ENCODE measurements at places on chromosomes 3 and 15.
A peak's percentile ranks its signal among the peaks of the same experiment; 100 is the strongest.

- no peak for DNase-seq
Observed at GRCh38 chr15:92586966-92587365, 68.6 kb downstream of the FAM174B start.

DNA sequence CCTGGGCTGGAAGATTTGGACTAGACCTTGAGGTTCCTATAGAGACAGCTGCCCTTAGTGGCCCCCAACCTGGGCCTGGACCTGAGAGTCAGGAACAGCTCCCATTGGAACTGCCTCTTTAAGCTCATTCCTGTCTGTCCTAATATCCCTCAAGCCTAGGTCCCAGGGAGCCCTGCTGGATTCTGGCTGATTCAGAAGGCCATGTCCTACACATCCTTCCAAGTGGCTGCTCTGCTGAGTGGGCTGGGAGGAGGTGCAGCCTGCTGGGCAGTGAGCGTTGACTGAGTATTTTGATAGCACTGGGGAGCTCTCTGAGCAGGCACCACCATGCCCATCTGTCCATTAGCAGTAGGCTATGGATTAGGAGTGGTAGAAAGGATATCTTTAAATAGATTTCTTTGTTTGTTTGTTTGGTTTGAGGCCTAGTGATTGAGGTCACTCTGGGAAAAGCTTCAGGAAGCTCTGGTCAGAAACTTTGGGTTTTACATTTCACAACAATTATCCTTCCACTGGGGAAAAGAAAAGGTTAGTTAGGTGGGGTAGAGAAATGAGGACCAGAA is 54.6 kb upstream of the ATOSA start:
- no peak for DNase-seq

DNA sequence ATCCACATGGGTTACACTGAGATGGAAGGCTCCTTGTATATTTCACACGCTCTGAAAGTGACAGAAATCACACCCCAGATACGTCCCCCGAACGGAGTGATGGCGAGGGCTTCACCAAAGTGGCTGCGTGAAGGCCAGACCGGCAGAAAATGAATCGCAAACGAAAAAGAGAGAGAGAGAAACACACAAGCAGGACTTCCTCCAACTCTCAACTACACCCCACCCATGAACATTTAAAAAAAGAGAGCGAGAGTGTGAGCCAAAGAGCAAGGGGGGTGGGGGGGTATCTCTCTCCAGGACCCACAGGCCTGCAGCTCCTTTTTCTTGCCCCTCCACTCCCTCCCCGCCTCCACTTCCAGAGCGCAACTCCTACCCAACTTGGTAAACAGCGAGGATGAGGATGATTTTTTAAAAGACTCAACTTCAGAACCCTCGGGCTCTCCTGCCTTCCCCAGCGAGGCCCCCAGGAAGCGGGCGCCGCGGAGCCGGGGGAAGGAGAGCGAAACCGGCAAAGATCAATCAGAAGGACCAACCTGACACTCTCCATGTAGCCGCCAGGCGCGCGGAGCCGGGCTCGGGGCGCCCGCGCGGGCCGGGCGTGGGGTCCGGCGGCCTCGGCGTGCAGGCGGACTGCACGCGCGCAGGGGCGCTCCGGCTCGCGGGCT is 519.1 kb downstream of the FOXP1 start:
- peak; percentile 79 for DNase-seq

DNA sequence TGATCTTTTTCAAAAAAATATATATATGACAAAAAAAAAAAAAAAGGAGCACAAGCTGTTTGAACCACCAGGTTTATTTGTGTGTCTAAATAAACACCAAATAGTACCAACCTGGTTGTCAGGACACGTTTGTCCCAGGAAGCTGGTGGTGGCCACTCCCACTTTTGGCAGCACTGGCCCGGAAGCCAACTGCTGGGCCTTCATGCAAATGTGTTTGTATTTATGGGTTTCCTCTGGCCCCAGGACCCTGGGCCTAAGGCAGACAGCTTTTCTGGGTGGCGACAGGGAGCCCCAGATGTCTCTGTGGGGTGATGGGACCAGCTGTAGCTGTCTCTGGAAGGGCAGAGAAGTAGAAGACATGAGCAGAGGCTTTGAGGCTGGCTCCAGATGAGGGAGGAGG is 31.6 kb downstream of the PRKCD start:
- DNase-seq = no peak

DNA sequence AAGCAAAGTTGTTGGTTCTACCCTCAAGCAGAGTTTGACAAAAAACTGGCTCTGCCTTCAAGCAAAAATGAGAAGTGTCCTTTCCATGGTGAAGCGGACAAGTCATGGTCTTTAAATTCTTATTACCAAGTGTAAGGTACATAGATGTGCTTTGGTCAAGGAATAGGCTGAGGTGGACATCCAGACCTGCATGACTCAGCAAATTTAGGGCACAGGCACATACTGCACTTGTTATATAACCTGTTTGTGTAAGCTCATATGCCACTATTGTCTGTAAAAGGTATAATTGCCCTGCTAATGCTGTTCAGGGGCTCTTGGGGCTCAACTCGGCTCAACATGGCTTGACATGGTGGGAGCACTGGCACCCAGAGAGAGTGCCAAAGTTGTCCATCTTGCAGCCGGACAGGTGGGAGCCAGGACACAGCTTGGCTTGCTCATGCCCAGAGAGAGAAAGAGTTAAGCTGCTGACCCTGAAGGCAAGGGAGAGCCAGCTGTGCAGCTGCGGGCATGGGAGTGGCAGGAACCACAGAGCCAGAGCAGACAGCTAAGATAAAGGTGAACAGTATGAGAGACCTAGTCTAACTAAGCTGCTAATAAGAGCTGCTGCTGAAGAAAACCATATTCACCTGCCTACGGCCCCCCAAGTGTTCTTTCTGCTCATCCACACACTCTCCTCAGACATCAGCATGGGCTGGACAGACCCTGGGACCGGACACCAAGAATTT is 17.7 kb downstream of the MCCC1 start:
- no peak for DNase-seq

- DNase-seq = no peak
Observed at GRCh38 chr3:182631183-182632076, 161.9 kb upstream of the ATP11B start.

GRCh38 chr15:45174069-45174468 is 13.7 kb downstream of the SHF start:
- no peak for DNase-seq

DNA sequence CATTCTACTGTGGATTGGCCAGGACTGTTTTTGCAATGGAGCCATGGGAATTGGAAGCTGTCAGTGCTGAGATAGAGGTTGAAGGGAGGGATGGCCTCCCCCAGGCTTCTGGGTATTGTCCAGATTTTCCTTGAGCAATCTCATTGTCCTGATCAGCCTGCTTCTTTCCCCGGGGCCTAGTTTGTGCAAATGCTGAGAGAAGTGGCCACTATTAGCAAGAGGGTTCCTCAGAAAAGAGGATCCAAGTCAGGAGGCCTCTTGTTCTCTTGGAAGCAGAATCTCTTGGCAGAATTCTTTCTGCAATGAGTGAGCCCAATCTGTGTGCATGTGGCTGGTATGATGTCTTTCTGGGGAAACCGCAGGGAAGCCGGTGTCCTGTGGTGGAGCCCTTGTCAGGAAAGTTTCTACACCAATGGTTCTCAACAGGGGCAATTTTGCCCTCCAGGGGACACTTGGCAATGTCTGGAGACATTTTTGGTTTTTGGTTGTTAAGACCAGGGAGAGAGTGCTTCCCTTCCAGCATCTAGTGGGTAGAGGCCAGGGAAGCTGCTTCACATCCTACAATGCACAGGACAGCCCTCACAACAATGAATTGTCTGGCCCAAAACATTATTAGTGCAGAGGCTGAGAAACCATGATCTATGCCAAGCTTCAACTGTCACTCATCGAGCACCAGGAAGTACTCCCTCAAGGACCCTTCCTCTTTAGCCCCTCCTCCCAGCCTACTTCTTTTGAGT is 2.0 kb downstream of the LIPC start:
- DNase-seq = no peak

DNA sequence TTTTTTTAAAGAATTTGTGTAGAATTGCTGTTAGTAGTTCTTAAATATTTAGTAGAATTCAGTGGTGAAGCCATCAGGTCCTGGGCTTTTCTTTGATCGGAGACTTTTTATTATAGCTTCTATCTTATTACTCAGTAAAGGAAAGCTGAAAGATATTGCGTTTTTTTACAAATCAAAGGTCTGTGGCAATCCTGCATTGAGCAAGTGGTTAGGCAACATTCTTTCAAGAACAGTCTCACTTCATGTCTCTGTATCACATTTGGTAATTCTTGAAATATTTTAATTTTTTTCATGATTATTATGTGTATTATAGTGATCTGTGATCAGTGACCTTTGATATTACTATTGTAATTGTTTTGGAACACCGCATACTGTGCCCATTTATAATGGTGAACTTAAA is 140.8 kb downstream of the UNC13C start:
- no peak for DNase-seq

DNA sequence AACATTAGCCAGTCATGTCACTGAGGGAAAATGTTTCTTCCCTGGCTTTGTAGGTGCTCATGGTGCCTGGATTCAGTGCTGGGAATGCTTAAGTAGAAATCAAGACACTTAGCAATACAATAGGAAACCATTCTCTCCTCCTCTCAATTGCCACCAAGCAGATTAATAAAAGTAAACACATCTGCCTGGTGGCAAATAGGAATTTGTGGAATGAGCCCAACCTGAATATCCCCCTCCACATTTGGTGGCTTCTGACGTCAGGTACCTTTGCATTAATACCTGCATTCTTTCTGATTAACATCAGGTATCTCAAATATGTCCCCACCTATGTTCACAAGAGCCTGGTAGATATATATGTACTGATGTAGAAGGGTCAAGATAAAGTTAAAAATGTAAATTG is 42.7 kb downstream of the PPP2R3A start:
- no peak for DNase-seq

DNA sequence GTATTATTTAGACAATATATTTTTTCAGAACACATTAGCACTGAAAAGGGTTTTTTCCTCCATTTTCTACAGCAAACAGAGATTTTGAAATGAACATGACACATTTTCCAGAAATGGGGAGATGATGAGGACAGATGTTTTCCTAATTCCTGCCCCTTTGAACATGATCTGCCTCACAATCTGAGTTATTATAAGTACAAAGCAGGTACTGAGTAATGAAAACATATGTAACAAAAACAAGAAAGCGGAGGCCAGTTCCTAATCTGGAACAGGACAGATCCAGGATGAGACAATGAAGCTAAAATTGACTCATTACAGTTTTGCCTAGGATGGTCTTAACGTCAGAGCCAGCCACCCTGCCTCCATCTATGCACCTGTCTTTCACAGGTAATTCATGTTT is 642.8 kb upstream of the NR2F2 start:
- no peak for DNase-seq

DNA sequence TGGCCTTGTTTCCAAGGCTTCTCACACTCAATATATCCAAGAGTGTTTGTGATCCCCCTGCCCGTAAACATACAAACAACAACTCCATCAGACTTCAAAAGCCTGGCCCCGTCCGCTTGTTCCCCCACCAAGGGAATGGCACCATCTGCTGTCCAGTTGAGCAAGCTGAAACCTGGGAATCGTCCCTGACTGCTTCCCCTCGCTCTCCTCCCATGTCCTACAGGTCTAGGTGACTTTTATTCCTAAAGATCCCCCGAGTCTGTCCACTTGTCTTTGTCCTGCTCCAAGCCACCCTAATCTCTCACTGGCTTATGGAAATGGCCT is 27.9 kb upstream of the FAM174B start:
- DNase-seq = no peak

DNA sequence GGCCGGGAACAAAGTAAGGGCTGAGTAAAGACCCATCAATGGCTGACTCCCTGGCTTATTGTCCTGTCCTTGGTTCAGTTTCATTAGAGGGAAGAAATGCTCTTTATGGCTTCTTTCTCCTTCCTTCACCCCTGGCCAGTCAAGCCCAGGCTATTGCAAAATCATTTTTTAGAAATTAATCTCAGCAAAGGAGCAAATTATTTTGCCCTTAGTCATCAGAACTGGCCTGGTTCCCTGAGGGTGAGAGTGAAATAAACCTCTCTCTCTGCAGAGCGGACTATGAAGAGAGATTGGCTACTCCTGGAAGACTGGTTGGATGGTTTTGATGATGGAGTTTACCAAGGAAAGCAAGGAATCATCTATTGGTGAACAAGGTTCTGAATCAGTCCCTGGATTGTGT is 52.7 kb upstream of the OXTR start:
- no peak for DNase-seq

DNA sequence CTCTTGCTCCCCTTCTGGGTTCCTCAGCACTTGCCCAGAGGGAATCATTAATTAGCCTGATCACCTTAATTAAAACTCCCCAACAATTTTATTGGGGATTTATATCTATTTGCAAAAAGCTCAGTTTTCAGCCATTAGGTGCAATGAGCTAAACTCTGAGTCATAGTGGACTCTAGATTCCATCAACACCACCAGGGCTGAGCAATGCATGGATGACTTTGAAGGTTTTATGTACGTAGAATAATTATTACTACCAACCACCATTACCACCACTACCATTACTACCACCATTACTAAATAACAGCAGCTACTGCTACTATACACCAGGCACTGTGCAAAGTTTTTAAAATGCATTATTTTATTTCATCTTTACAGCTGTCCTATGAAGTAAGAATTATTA is 81.2 kb downstream of the ZNF621 start:
- DNase-seq = no peak

DNA sequence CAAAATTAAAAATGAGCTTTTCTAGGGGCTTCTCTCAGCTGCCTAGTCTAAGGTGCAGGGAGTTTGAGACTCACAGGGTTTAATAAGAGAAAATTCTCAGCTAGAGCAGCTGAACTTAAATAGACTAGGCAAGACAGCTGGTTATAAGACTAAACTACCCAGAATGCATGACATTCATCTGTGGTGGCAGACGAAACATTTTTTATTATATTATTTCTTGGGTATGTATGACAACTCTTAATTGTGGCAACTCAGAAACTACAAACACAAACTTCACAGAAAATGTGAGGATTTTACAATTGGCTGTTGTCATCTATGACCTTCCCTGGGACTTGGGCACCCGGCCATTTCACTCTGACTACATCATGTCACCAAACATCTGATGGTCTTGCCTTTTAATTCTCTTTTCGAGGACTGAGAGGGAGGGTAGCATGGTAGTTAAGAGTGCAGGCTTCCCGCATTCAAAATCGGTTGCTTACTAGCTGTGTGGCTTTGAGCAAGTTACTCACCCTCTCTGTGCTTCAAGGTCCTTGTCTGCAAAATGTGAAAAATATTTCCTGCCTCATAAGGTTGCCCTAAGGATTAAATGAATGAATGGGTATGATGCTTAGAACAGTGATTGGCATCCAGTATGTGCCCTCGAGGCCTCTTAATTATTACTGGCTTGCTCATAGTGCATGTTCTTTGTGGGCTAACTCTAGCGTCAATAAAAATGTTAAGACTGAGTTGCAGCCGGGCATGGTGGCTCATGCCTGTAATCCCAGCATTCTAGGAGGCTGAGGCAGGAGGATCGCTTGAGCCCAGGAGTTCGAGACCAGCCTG is 984 bp downstream of the CCR5 start:
- DNase-seq = no peak

GRCh38 chr3:9779721-9780457 is 10.1 kb upstream of the CAMK1 start:
- DNase-seq = peak; percentile 77

- no peak for DNase-seq
Observed at GRCh38 chr3:10389339-10389738, 68.4 kb upstream of the SEC13 start.

GRCh38 chr3:186938716-186939115 is 8.4 kb downstream of the ST6GAL1 start:
- DNase-seq = no peak

GRCh38 chr3:132285620-132285945 is 31.6 kb upstream of the ACP3 start:
- no peak for DNase-seq

Data from activated CD8-positive, alpha-beta T cell treated with anti-CD3 and anti-CD28 coated beads, Interleukin-2, amount 10 ng/mL, durations not matched to agents 7 days and 5 days (primary cell).